Vagina (tissue), 2 donors: ENCODE measurements at places on chromosomes 16 and 17. TPM values are rescaled to one million over a fixed set of nuclear protein-coding genes. Genes with fewer than 3 reads are reported as not detected.

The CA5A gene
- not detected for total RNA-seq

The FNDC8 gene
- total RNA-seq, result not detected

The KLHDC4 gene
- 62.9 TPM for total RNA-seq

The LRRC46 gene
- not detected for total RNA-seq

DNA sequence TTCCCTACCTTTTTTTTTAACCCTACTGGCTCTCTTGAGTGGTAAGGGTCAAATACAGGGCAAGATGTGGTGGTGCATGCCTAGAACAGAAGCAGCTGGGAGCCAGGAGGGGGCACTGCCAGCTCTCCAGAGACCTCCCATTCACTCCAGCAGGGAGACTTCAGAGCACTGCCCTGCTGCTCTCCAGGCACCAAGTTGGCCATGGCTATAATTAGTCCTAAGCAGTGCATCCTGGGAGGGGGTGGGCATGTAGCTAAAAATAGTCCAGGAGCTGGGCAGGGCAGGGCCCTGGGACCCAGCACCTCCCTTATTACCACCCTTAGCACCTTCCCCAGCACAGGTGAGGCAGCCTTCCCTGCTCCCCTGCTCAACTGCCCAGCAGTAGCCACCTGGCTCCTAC is 3.5 kb downstream of the CORO6 start:
- H3K4me3 ChIP-seq, result no peak overlapping the region
- H3K27me3 ChIP-seq, result no peaks in the 10 kb centered on the region
- peaks cover 63% of the 10 kb centered on the region for H3K4me1 ChIP-seq
- no peak for DNase-seq
- H3K36me3 ChIP-seq, result no peaks in the 10 kb centered on the region

DNA sequence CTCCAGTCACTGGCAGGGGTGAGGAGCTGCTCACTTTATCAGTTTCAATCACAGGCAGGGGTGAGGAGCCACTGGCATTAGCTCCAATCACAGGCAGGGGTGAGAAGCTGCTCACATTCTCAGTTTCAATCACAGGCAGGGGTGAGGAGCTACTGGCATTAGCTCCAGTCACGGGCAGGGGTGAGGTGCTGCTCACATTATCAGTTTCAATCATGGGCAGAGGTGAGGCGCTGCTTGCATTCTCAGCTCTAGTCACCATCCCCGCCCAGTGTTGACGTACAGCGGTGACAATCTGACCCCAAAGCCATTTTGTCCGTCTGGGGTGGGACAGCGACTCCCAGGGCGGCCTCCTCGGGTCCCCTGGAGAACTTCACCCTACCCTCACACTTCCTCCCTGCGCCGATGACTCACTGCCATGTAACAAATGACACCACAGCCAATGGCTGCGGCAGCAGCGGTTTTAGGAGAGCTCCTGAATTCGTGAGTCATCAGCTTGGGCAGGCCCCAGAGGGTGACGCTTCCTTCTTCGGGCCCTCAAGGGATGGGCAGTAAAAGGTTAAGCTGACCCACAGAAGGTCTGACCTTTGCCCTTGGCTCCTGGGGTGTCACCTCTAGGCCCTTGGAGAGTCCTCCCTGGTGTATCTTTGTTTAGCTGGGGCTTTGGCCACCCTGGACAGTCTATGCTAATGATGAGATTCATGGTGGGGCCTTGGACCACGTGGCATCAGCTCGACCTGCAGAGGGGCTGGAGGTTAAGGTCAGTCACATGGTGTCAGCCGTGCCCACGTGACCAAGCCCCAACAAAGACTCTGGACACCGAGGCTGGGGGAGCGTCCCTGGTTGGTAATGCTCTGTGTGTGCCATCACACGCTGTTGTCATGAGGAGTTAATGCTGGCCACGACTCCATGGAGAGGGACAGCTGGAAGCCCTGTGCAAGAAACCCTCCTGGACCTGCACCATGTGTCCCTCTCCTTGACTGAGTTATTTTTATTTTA is 171.7 kb downstream of the C16orf95 start:
- no peak overlapping the region for H3K4me3 ChIP-seq
- no peak overlapping the region for H3K27ac ChIP-seq
- no peaks in the 10 kb centered on the region for H3K4me1 ChIP-seq
- H3K27me3 ChIP-seq, result no peaks in the 10 kb centered on the region
- H3K36me3 ChIP-seq, result no peaks in the 10 kb centered on the region

DNA sequence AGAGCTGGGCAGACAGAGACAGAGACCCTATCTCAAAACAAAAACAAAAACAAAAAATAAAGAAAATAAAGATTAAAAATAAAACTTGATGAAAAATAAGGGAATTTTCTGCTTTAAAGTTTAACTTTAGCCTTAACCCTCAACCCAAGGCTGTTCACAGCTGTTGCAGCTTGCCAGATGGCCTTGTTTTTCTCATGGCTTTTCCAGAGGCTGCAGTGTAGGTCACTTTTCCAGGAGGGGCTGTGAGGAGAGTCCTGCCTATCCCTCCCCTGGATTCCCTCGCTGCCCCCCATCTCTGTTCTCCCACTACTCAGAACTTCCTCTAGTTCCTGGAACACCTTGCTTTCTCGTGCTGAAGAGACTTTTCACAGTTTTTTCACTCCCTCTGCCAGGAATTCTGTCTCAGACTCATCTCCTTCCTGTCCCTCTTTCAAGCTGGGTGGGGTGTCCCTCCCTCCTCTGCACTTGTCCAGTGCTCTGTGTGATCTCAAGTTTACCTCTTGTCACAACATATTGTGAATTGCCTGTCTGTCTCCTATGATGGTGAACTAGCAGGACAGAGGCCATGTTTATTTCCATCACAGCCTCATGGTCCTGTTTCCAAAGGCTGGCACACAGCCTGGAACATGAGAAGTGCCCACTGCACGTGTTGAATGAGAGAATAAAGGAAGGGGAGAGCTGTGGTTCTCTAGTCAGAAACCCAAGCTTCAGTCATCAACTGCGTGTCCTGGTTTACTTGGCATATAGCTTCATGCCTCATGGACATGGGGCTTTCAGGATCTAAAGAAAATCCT is 69.9 kb upstream of the MSI2 start:
- H3K27me3 ChIP-seq, result no peaks in the 10 kb centered on the region
- no peak for DNase-seq
- H3K4me3 ChIP-seq, result no peak overlapping the region
- H3K36me3 ChIP-seq, result no peaks in the 10 kb centered on the region
- H3K27ac ChIP-seq, result no peak overlapping the region
- no peaks in the 10 kb centered on the region for H3K4me1 ChIP-seq

DNA sequence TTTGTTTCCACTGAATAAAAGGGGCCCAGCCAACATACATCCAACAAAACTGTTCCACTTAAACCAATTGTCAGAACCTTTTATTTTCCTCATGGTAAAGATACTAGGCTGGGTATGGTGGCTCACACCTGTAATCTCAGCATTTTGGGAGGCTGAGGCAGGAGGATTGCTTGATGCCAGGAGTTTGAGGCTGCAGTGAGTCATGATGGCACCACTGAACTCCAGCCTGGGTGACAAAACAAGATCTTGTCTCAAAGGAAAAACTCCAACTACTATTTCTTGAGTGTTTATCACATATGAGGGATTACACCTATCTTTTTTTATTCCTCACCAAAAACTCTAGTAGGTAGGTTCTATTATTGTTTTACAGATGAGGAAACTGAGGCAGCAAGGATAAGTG is 4.7 kb upstream of the PSMC5 start:
- H3K4me3 ChIP-seq, result no peak overlapping the region
- no peak for DNase-seq
- no peaks in the 10 kb centered on the region for H3K27me3 ChIP-seq
- peaks cover 71% of the 10 kb centered on the region for H3K36me3 ChIP-seq
- peaks cover 12% of the 10 kb centered on the region for H3K4me1 ChIP-seq

- peaks cover 17% of the 10 kb centered on the region for H3K4me1 ChIP-seq
- peak overlapping the region; percentile 91 for H3K27ac ChIP-seq
- peak overlapping the region; percentile 73 for H3K4me3 ChIP-seq
- DNase-seq, result no peak
- no peaks in the 10 kb centered on the region for H3K27me3 ChIP-seq
- H3K36me3 ChIP-seq, result no peaks in the 10 kb centered on the region
Measured at GRCh38 chr16:65124212-65124548, 2.3 kb upstream of the CDH11 start.

DNA sequence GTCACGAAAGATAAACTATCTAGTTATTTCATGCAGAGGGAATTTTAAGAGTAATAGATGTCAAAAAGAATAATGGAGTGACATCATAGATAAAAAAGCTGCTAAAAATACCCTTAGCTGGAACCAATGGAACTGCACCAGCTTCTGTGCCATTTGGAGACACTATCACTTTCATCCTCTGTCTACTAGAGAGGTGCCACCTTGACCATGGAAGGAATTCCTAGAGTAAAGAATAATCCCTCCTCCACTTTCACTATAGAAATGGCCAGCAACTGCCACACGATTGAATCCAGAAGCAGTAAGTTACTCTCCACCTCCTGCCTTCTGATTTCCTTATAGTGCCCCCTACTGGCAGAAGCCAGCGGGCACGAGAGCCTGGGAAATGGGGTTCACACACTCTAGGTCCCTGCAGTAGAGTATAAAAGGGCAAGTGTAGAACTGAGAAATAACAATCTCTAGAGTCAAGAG is 2.8 kb upstream of the ALDH3A2 start:
- no peak overlapping the region for H3K27ac ChIP-seq
- DNase-seq, result no peak
- peaks cover 33% of the 10 kb centered on the region for H3K4me1 ChIP-seq
- H3K27me3 ChIP-seq, result no peaks in the 10 kb centered on the region
- H3K4me3 ChIP-seq, result no peak overlapping the region
- no peaks in the 10 kb centered on the region for H3K36me3 ChIP-seq

GRCh38 chr16:83586461-83587200 is 221.1 kb upstream of the HSBP1 start:
- no peak for DNase-seq
- H3K27me3 ChIP-seq, result no peaks in the 10 kb centered on the region
- H3K27ac ChIP-seq, result no peak overlapping the region
- no peaks in the 10 kb centered on the region for H3K4me1 ChIP-seq
- no peak overlapping the region for H3K4me3 ChIP-seq
- H3K36me3 ChIP-seq, result no peaks in the 10 kb centered on the region

DNA sequence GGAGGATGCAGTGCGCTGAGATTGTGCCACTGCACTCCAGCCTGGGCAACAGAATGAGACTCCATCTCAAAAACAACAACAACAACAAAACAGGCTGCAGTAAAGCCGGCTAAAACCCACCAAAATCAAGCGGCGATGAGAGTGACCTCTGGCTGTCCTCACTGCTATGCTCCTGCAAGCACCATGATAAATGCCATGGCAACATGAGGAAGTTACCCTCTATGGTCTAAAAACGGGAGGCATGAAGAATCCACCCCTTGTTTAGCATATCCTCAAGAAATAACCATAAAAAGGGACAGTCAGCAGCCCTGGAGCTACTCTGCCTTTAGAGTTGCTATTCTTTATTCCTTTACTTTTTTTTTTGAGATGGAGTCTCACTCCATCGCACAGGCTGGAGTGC is 8.4 kb upstream of the LGALS3BP start:
- peaks cover 19% of the 10 kb centered on the region for H3K36me3 ChIP-seq
- no peak for DNase-seq
- H3K4me3 ChIP-seq, result no peak overlapping the region

- no peak for DNase-seq
- no peak overlapping the region for H3K27ac ChIP-seq
Measured at GRCh38 chr17:58382872-58383242, 30.9 kb upstream of the SUPT4H1 start.
